Stimulated activated CD8-positive, alpha-beta memory T cell treated with anti-CD3 and anti-CD28 coated beads, Interleukin-2, amount 100 ng/mL, for 1 hour (primary cell): ENCODE measurements at places on chromosomes 2 and 18.

DNA sequence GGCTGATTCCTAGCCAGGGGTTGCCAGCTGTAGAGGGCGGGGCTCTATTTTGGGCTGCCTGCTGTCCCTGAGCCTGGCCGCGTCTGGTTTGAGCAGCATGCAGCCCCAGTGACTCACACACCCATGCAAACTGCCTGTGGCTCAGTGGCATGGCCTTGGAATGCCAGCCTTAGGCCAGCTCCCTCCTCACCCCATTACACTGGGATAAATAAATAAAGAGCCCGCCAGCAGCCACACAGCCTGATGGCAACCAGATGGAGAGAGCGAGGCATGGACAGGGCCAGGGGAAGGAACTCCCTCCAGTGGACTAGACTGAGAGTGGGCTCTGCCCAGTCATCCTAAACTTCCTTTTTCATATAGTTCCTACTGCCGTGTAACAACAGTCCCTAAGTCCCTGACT, 18.3 kb downstream of the NHEJ1 start:
- no peak for DNase-seq

DNA sequence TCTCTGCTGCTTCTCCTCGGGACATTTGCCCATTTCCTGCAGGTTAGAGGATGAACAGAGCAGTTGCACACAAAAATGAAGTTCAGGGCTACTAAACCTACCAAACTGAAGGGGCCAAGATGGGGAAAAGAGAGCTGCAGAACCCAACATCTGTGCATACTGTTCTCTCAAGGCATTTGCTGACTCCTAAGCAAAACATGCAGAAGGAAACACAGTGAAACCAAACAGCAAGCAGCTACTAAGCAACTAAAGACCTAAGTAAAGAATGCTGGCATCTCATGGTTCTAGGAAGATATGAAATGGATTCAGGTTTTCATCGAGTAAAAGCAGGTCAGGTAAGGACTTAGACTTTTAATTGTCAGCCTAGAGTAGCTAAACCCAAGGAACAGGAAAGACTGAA, 111.9 kb upstream of the SYT4 start:
- DNase-seq, result no peak

GRCh38 chr18:69557282-69557681, 156.6 kb downstream of the DOK6 start:
- no peak for DNase-seq

DNA sequence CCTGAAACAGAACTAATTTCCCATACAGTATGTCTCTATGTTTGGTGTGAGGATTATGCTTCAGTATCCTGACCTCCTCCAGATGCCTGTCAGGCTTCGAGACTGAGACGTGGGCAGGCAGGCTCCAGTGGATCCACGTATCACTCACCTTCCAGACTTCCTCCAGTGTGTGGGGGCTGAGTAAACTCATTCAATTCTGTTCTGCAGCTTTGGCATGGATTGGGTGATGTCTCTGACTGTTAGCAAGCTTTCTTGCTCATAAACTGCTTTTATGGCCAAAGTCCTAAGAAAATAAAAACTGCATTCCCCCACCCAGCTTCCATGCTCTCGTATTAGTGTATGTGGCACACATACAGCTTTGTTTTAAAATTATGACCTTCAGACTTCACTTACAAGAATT, 53.6 kb downstream of the CCDC93 start:
- DNase-seq, result no peak

DNA sequence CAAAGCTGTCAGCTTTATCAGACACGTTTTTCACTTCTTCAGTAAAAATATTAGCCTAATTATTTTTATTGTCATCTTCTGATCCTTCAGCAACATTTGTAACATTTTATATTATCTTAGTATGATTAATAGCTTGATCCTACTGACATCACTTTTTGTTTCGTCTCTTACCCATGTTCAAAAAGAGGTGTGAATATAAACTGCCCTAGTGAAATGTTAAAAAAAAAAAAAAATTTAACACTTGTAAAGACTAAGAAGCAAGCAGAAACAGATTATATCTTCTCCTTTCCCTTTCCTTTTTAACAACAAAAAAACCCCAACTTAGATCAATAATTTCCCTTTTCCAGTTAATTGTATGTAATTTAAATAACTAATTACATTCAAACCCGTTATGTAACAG, 36.2 kb upstream of the C2orf66 start:
- DNase-seq, result no peak

DNA sequence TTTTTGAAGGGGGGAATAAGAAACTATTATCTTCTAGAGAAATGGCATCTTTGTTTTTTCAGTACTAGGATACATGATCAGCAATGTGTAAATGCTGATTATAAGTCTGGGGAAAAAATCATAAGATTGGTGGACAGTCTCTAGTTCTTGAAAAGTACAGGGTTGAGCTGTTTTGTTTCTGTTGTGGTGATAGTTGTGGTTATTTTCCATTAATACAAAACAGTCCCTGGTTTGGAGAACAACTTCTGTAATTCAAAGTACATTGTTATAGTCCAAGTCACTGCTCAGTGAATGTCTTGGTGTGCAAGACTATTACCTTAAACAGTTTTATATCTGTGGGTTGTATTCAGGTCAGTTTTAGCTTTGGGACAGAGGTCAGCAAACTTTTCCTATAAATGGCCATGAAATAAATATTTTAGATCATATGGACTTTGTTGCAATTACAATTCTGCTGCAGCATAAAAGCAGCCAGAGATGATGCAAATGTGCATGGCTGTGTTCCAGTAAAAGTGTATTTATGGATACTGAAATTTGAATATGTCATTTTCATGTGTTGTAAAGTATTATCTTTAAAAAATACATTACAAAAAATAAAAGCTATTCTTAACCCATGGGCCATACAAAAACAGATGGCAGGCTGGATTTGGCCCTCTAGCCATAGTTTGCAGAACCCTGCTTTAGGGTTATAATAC, 111.0 kb downstream of the CERS6 start:
- no peak for DNase-seq

DNA sequence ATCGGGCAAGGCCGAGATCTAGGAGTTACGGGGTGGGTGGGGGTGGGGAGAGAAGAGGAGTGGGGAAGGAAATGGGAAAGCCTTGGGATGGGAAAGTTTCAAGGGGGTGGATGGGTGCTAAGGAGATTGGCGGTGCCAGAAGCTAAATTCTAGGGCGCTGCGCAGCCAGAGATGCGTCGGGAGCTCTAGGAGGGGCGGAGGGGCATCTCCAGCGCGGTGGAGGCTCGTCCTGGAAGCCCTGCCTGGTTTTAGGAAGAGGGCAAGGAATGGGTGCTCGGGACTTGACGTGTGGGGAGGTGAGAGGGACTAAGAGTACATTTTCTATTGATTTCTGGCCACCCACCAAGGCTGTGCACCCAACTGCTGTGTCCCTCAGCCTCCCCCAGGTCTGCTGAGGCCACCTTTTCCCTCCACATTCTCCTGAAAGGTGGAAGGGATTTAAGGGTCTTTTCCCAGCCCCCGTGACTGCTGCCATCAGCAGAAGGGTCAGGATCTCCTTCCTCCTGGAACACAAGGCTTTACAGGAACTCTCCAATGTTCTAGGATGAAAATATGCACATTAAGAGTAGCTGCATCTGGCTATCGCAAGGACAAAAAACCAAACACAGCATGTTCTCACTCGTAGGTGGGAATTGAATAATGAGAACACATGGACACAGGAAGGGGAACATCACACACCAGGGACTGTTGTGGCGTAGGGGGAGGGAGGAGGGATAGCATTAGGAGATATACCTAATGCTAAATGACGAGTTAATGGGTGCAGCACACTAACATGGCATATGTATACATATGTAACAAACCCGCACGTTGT, 1.4 kb downstream of the C2orf72 start:
- DNase-seq, result no peak

GRCh38 chr2:69134306-69134945, 121.4 kb downstream of the ANTXR1 start:
- DNase-seq, result no peak

GRCh38 chr2:66701656-66702055, 266.7 kb downstream of the MEIS1 start:
- DNase-seq, result no peak
